Fibroblast of skin of left quadriceps (primary cell): ENCODE measurements at places on chromosomes 6 and 20.
A peak's percentile ranks its signal among the peaks of the same experiment; 100 is the strongest.

- DNase-seq, result no peak
Measured at GRCh38 chr20:14830466-14830865, 493.1 kb upstream of the FLRT3 start.

DNA sequence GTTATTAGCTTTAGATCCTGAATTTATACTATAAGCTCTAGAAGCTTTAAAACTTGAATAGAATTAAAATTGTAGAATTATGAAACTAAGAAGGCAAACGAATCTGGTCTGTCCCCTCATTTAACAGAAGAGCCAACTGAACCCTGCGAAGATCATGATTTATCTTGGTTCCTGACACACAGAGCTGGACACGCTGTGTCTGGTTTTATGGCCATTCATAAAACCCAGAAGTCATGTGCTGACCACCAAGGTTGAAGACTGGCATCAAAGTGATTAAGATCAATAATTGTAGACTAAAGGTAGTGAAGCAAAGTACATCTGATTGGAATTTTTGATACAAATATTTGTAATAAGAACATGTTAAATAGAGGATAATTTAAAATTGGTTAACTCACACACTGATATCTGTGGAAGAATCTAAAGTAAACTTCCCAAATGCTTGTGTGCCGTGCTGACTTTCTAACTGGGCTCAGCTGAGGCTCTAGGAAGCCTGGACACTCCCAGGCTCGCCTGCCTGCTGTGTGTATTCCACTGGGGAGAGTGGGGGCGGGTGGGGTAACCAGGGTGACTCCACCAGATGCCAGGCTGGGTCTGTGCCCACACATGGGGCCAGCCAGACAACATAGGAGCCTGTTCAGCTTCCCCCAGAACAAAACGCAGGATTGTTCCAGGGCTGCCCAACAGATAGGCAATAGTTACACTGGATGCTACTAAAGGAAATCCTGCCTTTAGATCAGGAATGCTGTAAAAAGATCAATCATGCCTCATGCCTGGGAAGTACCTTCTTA lies 42.1 kb upstream of the SLC22A3 start:
- no peak for DNase-seq

- DNase-seq, result no peak
Measured at GRCh38 chr6:13186861-13187260, 141.5 kb downstream of the TBC1D7 start.

DNA sequence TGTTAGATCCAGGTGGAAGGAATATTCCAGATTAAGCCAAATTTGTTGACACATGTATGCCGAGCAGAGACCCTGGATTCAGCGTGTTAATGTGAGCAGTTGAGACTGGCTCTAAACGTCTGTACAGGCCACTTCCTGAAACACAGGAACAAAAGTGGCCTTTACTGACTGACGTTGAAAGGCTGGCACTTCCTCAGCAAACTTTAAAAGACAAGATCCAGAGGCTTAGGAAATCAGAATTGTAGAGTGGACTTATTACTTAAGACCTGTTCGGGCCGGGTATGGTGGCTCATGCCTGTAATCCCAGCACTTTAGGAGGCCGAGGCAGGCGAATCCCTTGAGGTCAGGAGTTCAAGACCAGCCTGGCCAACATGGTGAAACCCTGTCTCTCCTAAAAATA lies 125.7 kb upstream of the ARID1B start:
- no peak for DNase-seq

- no peak for DNase-seq
Measured at GRCh38 chr20:42754706-42755105, 435.0 kb downstream of the PTPRT start.

- DNase-seq, result no peak
Measured at GRCh38 chr20:33377366-33377765, 24.0 kb downstream of the CDK5RAP1 start.

GRCh38 chr6:43904311-43905123 lies 134.5 kb downstream of the VEGFA start:
- DNase-seq, result no peak

- DNase-seq, result peak; percentile 46
Measured at GRCh38 chr6:145071836-145072235, 663.5 kb downstream of the EPM2A start.

DNA sequence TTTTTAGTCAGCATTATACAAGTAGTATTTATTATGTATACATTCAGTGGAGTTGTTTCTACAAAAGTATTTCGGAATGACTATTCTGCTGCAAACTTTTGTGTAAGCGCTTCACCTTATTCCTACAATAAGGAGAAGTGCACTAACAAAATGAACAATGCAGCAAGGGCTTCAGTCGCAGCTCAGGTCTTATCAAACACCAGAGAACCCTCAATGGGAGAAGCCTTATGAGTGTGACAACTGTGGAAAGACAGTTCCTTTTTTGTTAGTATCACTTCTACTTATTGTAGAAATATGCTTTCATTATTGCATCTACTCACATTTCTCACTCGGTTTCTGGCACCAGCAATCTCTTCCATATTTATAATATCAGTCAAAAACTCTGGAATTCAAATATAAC lies 18.8 kb downstream of the ZKSCAN3 start:
- DNase-seq, result no peak

DNA sequence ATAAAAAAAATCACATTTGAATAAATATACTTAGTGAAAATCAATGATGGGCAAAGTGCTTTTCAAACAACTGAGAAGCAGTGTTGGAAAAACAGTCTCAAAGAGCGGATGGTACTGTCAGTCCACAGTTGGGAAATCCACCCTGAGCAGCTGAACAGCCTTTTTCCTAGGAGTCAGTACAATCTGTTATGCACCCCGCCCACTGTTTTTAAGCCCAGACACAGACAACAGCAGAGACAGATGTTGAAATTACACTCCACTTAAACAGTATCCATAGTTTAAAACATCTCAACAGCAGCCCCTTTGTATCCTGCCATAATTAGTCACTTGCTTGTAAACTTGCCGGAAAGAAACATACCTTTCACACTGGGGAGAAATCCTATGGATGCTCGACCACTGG lies 372 bp downstream of the KIAA0408 start:
- DNase-seq, result no peak

DNA sequence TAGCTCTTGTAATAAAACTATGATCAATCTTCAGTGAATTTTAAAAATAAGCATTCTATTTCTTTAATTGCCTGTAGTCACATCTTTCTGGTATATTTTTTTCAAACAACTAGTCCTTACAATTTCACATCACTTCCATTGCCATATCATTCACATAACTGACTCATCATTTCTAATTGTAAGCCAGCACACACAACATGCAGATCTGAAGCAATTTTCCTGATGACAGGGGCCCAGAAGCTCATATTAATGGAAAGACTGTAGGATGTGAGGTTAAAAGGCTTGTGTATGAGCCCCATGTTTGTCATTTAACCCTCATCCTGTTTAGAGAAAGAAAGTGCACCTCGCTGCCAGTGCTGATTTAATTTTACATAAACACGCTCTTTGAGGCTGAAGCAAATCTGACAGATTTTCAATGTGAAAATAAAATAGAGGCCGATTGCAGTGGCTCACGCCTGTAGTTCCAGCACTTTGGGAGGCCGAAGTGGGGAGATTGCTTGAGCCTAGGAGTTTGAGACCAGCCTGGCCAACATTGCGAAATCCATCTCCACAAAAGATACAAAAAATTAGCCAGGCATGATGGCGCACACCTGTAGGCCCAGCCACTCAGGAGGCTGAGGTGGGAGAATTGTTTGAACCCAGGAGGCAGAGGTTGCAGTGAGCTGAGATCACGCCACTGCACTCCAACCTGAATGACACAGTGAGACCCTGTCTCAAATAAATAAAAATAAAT lies 40.1 kb upstream of the LTV1 start:
- no peak for DNase-seq

GRCh38 chr20:52484438-52484837 lies 292.9 kb upstream of the ZFP64 start:
- peak; percentile 85 for DNase-seq

DNA sequence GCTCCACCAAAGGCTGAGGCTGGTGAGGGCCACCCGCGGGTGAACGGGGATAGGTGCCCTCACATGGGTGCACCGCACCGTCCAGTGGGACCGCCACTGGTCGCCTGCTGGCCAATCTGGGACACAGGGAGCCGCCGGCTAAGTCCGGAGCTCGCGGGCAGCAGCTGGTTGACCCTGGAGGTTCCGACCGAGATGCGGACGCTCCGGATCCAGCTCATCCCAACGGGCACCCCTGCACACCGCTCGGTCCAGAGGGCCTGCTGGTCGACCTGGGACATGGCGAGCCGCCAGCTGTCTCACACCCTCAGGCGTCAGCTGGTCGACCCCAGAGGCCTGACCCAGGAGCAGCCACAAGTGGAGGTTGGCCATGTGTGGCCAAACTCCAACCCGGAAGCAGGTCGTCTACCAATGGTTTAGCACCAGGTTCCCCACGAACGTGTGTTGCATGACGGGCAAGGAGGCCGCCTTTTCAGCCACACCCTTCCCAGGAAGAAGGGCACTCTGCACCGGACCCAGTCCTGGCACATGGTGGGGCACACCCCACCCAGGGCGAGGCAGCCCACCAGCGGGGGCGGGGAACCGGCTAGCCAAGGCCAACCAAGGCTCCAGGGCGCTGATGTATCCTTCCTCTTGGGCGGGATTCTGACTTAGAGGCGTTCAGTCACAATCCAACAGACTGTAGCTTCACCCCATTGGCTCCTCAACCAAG lies 746.0 kb upstream of the DEFB115 start:
- DNase-seq, result no peak

- no peak for DNase-seq
Measured at GRCh38 chr20:31927627-31928159, 24.2 kb downstream of the PDRG1 start.

- peak; percentile 74 for DNase-seq
Measured at GRCh38 chr6:36678488-36679042, at the start of gene CDKN1A. Gene CDKN1A, plus strand, starts transcription at chr6:36678714. Its CDS starts 5,388 bp downstream, at chr6:36684102.

DNA sequence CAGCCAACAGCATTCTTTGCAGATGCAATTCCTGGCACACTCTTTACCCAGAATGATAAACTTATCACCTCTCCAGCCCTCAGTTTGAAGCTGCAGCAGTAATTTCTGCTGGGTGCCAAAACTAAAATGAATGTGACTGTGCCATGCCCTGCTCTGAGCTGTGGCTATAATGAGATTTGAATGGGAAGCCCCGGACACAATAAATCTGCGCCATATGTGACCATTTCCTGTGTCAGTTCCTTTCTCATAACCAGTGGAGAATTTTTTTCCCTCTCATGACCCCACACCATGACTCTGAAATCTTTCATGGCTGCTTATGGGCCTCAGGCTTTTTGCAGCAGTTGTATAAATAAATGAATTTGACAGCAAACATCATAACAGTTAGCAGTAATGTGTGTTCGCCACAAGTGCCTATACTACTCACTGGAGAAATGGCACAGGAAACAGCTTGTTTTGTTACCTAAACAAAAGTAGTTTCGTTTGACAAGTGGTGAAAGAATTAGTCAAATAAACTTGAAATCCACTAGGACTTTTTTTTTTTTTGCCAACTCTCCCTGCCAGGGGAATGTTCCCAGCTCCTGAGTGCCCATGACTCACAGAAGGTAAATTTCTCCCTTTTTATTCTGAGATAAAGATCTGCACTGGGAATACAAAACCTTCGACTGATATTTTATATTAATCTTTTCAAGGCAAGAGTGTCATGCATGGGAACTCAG lies 408.4 kb downstream of the PKHD1 start:
- no peak for DNase-seq

- DNase-seq, result no peak
Measured at GRCh38 chr6:138563650-138564049, 64.4 kb upstream of the NHSL1 start.

DNA sequence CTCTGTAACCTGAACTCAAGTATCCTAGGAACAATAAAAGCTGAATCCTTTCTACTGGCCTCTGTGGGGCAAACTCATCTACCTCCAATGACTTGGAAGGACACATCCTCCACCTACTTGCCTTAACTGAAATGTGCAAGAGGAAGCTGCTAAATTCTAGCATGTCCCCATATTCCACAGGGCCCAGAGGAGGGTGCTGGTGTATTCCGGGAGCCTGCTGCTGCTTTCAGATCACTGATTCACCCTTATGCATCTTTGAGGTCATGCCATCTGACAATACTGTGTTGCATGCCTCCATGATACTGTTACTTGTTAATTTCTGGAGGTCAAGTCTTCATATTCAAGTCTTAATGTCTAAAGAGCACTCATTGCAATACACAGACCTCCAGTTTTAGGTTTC lies 40.3 kb downstream of the LYRM4 start:
- DNase-seq, result no peak

GRCh38 chr6:27873021-27873940 lies 38.9 kb downstream of the OR2B2 start:
- DNase-seq, result peak; percentile 80

- DNase-seq, result no peak
Measured at GRCh38 chr6:56232436-56232835, 14.9 kb downstream of the COL21A1 start.
